T follicular helper cell (primary cell): ENCODE measurements at places on chromosomes 4 and X.

DNA sequence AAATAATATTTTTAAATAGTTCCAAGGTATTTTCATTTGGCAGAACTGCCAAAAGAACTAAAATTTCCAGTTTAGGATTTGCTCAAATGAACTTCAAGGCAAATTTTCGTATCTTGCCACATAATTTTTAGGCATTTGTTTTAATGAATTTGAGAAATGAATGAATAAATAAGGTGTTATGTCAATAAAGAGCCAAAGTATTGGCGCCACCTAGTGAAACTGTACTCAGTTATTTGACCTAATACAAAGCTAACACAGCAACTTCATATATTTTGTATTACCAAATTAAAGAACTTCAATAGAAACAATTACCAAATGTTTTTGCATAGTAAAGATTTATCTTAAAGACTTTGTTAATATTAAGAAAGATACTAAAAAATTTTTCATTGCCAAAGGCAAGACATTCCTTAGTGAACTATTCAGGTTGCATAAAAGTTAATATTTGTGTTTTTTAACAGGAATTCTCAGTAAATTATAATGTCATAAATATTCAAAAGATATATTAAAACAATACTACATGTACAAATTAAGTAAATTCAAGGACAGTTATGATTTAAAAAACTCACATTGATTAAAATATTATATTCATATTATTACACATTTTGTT is 50.3 kb downstream of the STPG2 start:
- DNase-seq: no peak

DNA sequence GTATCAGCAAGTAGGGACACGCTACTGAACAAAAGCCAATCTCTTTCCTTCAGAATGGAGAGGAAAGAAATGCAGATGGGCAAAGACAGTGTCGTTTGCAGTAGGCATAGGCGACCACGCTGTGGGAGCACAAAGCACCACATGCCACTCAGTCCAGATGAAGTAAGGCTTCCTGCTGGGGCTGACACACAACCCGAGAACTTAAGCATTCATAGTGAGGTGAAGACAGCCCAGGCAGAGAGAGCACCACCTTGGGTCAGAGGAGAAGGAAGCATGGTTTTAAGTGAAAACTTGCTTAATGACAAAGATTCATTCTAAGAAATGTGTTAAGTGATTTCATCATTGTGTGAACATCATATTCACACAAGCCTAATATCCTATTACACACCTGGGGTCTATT is 238.8 kb downstream of the MGST2 start:
- DNase-seq: no peak

- DNase-seq: no peak
Measured at GRCh38 chr4:72942565-72942964, 127.0 kb downstream of the COX18 start.

- DNase-seq: no peak
Measured at GRCh38 chr4:84378983-84379382, 120.1 kb downstream of the NKX6-1 start.

GRCh38 chrX:69063486-69063885 is 101.8 kb downstream of the PJA1 start:
- no peak for DNase-seq
